ENCODE measurements at places on chromosomes 1 and 21.

DNA sequence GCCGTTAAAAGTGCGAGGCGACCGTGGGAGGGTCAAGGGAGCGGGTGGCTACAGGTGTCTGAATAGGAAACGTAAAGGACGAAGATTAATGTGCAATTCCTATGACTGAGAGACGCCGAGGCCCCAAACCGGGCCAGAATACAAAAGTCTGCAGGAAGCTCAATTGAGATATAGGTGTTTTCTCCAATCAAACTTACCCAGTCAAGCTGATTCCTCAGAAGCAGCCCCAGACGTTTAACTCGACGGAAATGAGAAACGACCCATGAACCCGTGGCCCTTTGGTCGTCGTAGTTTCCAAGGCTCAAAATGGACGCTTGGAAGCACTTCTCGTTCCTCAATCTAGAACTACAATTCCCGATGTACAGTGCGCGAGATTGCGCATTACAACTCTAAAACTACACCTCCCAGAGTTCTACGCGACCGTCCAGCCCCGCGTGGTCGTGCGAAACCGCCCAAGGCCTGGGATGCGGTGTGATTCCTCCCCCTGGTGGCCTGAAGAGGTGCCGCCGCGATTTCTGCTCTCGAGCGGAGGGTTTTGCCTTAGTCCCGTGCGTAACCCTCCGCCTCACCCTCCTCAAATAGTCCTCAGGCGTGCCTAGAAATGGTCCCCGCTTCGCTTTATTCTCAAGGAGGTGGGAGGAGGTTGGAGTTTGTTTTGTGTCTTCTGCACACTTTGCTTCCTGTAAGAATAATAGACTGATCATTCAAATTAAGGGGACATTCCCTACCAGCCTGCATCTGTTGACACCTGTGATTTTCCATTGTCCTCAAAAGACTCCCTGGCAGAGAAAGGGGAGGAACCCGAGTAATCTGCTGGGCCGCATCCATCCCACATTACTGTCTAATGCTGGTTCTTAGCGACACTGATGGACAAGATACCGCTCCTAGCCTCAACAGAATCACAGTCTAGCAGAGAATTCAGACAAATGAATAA, at the start of gene PAFAH2:
TSS of gene PAFAH2 (minus strand) at position 236 of the 934 bp plus-strand sequence. CDS start 7,247 bp downstream, outside the sequence.
- peak; percentile 99 for DNase-seq

DNA sequence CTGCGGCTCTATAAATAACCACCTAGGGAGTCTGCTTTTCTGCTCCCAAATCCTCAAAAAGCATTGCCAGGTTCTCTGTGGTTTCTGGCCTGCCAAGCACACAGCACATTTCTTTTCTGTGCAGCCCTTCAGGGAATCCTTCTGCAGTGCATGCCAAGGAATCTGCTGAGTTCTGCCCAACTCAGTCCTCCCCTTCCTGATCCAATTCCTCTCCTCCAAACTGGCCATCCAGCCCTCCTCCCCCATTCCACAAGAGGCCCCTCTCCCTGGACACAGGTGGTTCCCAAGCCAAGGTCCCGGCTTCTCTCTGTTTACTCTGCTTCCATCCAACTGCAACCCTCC, 61.8 kb downstream of the HIVEP3 start:
- no peak for DNase-seq

DNA sequence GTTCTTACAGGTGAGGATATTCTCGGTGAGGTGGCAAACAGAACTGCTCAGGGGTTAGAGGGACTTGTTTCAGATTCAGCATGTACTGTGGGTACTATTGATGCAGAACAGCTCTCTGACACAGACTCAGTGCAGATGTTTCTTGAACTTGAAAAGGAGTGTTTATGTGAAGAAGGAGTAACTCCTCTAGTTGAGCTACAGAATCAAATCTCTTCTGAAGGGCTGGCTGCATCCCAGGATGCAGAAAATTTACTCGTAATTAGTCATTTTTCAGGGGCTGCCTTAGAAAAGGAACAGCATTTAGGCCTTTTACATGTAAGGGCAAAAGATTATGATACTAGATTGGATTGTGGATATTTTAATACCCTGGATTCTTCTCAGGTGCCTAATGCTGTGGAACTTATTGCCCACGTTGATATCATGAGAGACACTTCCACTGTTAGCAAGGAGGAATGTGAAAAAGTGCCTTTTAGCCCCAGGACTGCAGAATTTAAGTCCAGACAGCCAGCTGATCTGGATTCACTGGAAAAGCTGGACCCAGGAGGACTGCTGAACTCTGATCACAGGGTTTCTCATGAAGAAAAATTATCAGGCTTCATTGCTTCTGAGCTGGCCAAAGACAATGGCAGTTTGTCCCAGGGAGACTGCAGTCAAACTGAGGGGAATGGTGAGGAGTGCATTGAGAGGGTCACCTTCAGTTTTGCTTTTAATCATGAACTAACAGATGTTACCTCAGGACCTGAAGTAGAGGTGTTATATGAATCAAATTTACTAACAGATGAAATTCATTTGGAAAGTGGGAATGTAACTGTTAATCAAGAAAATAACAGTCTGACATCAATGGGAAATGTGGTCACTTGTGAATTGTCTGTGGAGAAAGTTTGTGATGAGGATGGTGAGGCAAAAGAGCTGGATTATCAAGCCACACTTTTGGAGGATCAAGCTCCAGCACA, 79.6 kb upstream of the BMP8A start:
- DNase-seq: no peak

GRCh38 chr1:223859058-223859457, 13.3 kb upstream of the TP53BP2 start:
- DNase-seq: no peak

GRCh38 chr1:147169171-147169570, 3.1 kb downstream of the PRKAB2 start:
- no peak for DNase-seq

- DNase-seq: no peak
Observed at GRCh38 chr1:112359961-112360767, 35.9 kb upstream of the CTTNBP2NL start.

DNA sequence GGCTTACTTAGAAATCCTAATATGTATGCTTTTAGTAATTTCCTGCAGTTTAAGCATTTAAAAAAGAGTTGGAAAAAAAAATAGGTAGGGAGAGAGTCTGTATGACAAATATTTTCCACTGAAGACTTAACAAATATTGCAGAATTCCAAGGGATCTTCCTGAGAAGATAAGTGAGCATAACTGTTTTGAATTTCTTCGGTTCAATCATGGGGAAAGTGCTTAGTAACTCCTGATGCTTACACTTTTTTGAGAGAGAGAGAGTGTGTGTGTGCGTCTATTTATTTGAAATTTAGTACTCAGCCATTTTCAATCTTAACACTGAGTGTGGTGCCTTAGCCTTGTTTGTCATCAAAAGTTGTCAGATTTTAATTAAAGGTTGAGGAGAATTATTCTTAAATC, 18.5 kb downstream of the SON start:
- no peak for DNase-seq

DNA sequence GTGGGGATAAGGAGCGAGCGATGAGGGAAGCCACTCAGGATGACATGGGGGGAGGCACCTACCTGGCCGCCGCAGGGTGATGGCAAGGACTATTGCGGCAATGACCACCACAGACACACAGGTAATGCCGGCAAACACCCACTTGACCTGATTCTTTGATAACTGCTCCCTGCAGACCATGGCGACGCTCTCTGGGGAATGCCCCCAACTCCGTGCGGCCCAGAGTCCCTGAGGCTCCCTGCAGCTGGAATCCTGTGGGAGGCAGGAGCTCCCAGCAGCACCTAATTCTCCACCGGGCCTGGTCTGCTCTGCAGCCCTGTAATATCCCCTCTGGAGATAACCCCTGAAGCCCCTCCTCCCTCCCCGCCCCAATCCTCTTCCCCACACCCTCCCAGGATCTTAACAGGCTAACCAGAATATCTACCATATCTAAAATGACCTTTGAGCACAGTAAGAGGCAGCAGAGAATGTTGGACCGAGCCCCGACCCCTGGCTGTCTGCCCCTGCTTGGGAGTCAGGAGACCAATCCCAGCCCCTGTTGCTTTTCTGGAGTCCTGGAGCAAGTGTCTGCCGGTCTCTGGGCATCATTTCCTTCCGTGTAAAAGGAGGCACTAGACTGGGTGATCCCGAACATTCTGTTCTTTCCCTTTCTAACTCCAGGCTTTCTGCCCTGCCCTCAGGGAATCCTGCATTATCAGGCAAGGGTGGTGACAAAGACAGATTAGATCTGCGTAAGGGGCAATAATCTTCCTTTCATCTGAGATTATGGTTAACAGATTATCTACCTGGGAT, at the start of gene FAM151A:
TSS of gene FAM151A (minus strand) at position 310 of the 792 bp plus-strand sequence. CDS start at position 180, 130 bp downstream.
- DNase-seq: no peak

GRCh38 chr1:184840596-184840995, 85.9 kb upstream of the EDEM3 start:
- no peak for DNase-seq

- DNase-seq: no peak
Observed at GRCh38 chr21:34845521-34846451, 177.0 kb downstream of the CLIC6 start.

DNA sequence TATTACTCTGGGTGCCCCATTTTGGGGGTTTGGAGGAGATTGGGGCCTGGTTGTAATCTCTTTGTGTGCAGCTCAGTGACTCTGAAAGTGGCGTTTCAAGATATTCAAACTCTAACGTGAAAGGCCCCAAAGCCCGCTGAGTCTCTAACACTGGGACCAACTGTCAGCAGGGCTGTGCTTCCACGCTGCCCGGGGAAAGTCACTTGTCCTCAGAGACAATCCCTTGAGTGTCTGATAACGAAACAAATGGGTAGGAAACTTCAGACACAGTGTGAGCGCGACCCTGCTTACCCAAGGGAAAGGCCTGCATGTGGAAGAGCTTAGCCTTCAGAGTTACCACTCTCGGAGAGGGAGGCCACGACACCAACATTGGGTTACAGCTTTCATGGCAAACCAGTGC, 837 bp downstream of the UBASH3A start:
- DNase-seq: no peak

DNA sequence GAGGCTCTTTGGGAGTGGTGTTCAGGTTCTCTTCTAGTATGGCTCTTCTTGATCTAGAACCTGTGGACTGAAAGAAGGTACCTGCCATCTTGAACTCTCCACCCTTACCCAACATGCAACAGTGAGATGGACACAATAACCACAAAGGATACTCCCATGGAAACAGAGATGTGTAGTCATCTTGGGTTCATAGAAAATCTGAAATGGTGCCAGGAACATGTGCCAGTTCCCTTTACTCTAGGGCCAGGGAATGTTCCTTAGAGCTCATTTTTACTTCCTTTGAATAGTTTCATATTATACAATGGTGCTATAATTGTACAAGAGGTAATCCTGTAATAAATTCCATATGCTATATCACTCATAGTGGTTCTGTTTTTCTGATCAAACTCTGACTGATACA, 13.2 kb upstream of the SCYL3 start:
- no peak for DNase-seq

DNA sequence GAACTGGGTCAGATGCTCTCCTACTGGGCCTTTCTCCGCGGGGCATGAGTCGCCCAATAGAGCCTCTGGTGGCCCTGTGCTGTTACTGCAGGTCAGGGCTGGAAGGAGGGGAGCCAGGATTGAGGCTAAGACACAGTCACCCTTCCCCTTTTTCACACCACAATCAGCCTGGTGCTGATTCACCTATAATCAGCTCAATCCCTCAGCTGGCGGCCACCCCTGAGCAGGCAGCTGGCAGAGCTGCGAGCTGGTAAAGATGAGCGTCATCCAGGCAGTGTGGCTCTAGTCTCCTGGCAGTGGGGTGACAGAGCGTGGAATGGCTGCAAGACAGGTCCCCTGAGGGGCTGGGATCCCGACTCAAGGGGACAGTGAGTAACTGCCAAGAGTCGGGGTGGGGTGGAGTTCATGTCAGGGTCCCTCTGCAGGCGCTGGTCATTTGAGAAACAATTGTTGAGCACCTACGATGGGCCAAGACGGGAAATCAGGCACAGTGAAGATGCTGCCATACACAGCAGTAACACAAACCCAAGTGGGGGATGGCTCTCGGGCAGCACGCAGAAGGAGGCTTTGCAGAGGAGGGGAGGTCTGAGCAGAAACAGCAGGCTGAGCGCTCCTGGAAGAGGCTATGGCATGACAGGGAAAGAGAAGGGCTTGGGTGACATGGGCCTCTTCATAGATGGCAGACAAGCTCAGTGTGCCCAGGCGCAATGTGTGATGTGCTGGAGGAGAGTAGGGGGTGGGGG, 21.8 kb downstream of the ATF3 start:
- peak; percentile 87 for DNase-seq

GRCh38 chr1:77279929-77280328, 1.9 kb upstream of the AK5 start:
- no peak for DNase-seq

DNA sequence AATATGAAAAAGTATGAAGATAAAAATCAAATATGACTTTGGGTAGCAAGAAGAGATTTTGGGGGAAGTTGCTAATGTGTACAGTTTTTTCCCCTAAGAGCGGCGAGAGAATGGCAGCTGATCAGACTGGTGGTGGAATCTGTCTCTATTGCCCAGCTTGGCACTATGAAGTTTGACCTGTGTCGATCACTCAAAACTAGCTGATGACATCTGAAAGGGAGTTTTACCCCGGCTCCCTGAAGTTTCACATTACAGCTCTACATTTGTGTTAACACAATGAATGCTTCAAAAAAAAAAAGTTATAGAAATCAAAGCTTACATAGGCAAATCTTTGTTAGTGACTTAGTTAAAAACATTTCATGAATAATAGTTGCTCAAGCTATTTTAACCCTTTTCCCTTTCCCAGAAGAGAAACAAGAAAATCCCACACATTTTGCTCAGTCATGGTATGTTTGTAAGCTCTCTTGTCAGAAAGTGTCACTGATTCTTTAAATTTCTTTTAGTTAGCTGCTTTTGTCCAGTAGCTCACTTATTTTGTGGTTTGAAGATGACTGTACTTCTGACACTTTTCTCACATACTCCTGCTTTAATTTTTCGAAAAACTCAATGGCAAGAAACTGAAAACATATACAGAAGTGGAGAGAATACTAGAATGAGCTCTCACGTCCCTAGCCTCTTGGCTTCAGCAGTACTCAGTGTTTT, 41.3 kb downstream of the DYRK1A start:
- no peak for DNase-seq

- DNase-seq: no peak
Observed at GRCh38 chr1:24125456-24125855, 13.5 kb upstream of the MYOM3 start.

DNA sequence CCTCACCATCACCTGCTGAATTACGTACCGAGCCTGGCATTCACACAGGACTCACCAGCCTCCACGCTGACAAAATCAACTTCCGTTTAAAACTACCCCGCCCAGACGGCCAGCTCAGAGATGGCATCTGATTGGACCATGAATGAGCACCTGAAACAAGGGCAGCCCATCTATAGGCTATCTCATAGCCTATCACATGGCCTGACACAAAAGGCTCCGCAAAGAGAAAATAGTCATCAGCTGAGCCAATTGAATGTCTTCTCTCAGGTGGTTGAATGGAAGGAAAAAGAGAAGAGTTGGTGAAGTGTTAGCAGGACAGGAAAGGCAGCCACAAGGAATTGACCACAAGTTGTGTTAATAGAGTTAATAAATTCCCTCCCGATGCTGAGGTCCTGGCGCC, 50.6 kb upstream of the ZC3H12A start:
- DNase-seq: peak; percentile 65

All from Karpas-422 (cell line).